ENCODE measurements at places on chromosomes 6 and 20.

- no peak for DNase-seq
Measured at GRCh38 chr6:138907167-138907566, 80.9 kb downstream of the REPS1 start.

DNA sequence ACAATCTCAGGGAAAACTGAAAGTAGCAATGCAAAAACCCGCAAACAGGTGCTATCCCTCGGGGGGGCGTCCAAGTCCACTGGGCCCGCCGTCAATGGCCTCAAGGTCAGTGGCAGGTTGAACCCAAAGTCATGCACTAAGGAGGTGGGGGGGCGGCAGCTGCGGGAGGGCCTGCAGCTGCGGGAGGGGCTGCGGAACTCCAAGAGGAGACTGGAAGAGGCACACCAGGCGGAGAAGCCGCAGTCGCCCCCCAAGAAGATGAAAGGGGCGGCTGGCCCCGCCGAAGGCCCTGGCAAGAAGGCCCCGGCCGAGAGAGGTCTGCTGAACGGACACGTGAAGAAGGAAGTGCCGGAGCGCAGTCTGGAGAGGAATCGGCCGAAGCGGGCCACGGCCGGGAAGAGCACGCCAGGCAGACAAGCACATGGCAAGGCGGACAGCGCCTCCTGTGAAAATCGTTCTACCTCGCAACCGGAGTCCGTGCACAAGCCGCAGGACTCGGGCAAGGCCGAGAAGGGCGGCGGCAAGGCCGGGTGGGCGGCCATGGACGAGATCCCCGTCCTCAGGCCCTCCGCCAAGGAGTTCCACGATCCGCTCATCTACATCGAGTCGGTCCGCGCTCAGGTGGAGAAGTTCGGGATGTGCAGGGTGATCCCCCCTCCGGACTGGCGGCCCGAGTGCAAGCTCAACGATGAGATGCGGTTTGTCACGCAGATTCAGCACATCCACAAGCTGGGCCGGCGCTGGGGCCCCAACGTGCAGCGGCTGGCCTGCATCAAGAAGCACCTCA, 166.3 kb downstream of the DTNBP1 start:
- DNase-seq: no peak

- DNase-seq: peak; percentile 88
Measured at GRCh38 chr6:128508588-128509296, 11.7 kb downstream of the PTPRK start.

DNA sequence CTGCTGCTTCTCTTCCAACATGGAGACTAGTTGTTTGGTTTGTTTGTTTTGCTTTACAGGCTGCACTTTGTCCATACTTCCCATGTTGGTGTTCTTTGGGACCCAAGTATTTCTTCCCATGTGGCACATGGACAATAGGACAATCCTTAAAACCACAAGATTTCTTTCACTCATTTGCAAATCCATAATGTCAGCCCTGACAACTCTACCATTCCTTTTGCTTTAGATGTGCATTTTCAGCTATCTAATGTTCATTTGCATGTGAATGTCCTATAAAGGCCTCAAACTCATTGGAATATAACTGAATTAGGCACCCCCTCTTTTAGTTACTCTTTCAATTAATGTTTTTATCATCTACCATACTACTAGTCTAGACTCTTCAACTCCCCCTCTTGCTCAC, 16.7 kb downstream of the THEMIS start:
- no peak for DNase-seq

GRCh38 chr6:24583463-24584381, 62.3 kb downstream of the KIAA0319 start:
- peak; percentile 68 for DNase-seq

DNA sequence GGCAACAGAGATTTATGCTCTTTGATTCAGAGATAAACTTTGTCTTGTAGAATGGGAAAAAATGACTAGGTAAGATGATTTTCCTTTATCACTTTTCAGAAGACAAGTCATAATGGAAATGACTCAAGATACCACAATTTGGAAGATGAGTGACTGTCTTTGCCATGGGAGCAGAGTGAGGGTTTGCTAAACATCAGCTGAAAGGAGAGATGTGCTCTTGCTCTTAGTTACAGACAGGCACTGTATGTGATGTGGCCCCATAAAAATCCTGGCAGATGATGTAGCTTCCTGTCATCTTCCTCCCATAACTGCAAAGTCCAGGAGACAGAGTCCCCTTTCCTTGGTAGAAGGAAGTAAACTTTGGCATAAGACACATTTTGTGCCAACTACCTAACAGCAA, 47.6 kb downstream of the BACH2 start:
- peak; percentile 26 for DNase-seq

DNA sequence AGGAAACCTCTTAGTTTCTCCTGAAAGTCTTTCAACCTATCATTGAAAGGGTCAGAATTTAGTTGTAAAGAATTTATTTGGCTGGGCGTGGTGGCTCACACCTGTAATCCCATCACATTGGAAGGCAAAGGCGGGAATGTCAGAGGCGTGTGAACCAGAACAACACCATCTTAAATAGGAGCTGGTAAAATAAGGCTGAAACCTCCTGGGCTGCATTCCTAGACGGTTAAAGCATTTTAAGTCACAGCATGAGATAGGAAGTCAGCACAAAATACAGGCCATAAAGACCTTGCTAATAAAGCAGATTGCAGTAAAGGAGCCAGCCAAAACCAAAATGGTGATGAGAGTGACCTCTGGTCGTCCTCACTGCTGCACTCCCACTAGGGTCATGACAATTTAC, 29.6 kb downstream of the OR2B2 start:
- DNase-seq: no peak

DNA sequence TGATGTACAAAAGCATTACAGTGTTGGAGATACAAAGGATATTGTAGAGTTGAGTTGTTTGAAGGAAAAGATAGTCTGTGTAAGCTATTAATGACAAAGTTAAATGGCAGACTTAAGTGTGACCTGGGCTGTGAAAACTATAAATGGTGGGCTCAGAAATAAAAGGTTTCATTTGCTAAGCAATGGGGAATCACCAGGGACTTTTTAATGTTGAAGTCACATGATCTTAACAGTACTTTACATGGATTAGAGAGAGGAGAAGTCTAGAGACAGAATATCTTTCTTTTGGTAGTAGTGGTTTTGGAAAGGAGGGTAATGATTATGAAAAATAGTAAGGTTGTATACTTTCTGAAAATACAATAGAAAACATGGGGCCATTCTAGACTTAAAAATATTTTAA, 67.1 kb downstream of the SCAF8 start:
- no peak for DNase-seq

GRCh38 chr6:142444881-142445301, 143.1 kb downstream of the ADGRG6 start:
- DNase-seq: no peak

DNA sequence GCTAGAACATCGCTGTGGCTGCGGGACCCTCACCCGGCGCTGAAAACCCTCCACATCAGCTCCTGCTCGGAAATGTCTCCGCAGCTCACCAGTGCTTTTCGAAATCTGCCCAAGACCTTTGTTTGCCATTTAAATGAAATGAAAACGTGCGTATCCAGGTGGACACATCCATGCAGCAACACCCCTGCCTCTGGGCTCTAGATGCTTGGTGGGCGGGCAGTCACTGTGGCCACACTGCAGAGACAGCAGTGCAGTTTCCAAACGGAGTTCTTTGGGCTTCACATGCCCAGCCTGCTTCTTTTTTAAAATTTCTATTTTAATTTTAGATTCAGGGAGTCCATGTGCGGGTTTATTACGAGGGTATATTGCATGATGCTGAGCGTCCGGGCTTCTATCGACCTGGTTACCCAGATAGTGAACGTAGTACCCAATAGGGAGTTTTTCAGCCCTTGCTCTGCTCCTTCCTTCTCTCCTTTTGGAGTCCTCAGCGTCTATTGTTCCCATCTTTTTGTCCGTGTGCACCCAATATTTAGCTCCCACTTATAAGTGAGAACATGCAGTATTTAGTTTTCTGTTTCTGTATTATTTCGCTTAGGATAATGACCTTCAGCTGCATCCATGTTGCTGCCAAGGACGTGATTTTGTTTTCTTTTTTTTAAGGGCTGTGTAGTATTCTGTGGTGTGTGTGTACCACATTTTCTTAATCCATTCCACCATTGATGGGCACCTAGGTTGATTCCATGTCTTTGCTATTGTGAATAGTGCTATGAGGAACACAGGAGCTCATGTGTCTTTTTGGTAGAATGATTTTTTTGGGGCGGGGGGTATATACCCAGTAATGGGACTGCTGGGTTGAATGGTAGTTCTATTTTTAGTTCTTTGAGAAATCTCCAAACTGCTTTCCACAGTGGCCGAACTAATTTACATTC, 4.8 kb upstream of the TUBB2B start:
- no peak for DNase-seq

- DNase-seq: no peak
Measured at GRCh38 chr6:161732594-161732993, 458.7 kb upstream of the AGPAT4 start.

DNA sequence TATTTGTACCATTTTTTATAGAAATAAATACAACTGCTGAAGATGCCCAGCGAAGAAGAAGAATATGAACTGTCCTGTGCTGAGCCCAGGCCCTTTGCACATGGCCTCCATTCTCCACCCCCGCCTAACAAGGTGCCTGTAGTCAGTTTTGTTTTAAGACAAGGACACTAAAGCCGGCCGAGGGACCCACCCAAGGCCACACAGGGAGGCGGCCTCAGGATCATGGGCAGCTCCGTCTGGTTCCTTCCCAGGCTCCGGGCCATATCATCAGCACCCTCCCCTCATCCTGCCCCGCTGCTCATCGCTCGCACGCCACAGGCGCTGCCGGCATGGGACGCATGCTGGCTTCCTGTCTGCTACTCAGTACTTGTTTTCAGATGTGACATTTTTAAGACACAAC, 21.3 kb downstream of the PSMG4 start:
- DNase-seq: no peak

GRCh38 chr6:23388086-23388783, 737.8 kb upstream of the NRSN1 start:
- DNase-seq: no peak

DNA sequence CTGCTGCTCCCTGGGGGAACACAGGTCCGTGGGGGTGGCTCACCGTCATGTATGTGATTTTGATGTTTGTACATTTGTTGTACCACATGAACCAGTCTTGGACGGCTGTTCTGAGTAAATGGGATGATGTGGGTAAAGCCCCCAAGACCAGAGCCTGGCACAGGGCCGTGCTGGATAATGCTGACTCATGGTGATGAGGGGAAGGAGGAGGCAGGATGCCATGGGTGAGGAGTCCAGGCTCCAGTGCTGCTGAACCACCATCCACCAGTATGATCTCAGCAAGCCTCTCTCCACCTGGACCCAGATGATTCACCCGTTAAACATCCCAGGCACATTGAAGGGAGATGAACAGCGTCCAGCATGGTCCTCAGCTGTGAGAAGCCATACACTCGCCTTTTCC, 9.6 kb upstream of the APCDD1L start:
- DNase-seq: peak; percentile 95

DNA sequence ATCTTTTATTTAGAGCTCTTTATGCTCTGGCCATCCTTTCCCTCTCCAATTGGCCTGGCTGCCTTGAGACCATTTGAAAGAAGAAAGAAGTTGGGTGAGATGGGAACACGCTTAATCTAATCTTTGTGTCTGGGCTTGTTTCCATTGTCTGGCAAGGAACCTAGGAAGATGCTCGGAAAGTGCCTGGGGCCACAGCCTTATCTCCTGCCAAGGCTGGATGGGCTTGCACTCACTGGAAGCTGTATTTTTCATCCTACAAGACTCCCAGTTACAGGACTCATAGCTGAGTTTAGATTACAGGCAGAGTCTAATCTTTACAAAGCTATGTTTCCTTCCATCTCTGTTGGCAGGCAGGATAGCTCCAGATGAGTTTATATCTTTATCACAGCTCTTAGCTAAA, 33.1 kb upstream of the CDYL start:
- DNase-seq: no peak

GRCh38 chr6:168988801-168989200, 264.8 kb downstream of the THBS2 start:
- DNase-seq: no peak

DNA sequence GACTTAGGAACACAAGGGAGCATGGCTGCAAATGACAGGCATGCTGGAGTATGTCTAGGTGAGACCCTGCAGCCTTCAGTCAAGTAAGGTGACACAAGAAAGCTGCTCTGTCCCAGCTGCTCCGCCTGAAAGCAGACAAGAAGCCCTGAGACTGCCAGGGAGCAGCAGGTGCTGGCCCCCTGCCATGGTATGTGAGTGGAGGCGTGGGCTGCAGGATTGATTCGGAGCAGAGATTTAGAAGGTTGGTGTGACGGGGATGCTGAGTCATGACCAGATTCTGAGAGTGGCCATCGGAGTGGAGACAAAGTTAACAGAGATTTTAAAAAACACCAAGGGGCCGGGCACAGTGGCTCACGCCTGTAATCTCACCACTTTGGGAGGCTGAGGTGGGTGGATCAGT, 17.8 kb downstream of the LRP11 start:
- DNase-seq: peak; percentile 88

DNA sequence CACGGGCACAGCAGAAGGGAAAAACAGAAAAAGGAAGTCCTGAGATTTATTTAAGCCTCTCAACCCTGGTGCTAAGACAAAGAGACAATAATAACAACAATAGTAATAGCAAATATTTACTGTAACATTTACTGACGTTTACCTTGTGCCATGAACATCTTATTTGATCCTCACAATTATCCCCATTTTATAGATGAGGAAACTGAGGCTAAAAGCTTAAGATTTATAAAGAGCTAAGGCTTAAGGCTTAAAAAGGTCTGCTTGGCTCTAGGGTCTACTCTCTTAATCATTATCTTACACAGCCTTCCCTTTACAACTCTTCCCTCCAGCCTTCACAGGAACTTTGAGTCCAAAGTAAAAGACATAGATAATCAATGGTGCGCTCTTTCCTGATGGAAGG, 3.3 kb downstream of the WFDC3 start:
- no peak for DNase-seq

- no peak for DNase-seq
Measured at GRCh38 chr6:24749297-24749696, 25.4 kb upstream of the GMNN start.

DNA sequence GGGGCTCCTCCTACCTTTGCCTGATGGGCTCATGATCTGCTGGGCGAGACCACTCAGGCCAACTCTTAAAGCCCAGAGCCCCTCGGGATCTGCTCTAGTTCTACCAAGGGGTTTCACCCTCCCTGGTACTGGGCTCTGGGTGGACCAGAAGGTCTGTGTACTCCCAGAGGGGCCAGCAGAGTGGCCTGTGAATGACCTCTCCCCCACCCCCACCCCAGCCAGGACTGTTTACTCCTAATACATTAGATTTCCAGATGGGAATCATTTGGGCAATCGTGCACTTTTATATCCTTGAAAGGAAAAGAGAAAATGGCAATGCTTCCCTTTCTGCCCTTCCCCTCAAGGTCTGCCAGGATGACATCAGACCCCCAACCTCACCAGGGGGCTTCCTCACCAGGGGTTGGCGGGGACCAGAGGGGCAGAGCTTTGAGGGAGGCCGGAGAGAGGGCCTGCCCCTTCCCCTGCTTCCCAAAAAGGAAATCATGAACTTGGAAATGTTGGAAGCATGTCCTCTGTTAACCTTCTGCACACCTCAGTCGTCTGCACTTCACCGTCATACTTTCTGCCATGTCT, 37.1 kb upstream of the PMEPA1 start:
- DNase-seq: no peak

- DNase-seq: peak; percentile 76
Measured at GRCh38 chr20:38073307-38074071, 39.9 kb downstream of the RPRD1B start.

- DNase-seq: peak; percentile 37
Measured at GRCh38 chr20:51221791-51222408, 199.0 kb upstream of the KCNG1 start.

- DNase-seq: peak; percentile 48
Measured at GRCh38 chr6:159943101-159943632, 25.7 kb upstream of the IGF2R start.

Data from kidney tubule cell (primary cell).